Dermis microvascular lymphatic vessel endothelial cell (primary cell): ENCODE measurements at places on chromosomes 1 and 21. TPM values are rescaled to one million over a fixed set of nuclear protein-coding genes. Genes with fewer than 3 reads are reported as not detected.

DNA sequence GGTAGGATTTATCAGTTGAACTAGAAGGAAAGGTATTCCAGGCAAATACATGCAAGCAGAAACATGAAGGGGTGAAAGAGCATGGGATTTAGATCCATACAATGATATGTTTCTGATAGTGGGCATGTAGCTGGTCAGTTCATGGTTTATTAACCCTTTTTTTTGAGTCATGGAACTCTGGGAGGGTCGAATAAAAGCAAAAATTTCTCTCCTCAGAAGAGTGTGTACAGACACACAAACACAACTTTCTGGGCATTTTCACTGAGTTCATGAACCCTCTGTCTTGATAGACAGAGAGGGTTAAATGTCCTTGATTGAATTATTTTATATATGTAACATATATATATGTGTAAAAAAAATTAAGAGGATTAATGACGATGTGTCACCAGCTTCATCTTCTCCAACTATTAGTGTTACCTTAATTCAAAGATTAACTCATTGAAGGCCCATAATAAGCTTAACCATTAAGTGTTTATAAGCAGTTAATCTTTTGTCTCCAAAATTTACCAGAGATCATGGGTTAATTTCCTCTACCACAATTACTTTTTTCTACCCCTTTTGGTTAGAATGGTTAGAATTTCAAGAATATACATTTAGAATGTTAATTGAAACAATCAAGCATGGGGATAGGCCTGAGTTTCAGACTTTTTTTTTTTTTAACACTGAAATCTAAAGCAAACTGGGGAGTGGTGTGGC, 4.6 kb downstream of the JUN start:
- DNase-seq = no peak

GRCh38 chr1:59684698-59685097, 130.1 kb upstream of the HOOK1 start:
- DNase-seq = no peak

- no peak for DNase-seq
These were observed 42.7 kb downstream of the SLC45A1 start for GRCh38 chr1:8360493-8361197.

DNA sequence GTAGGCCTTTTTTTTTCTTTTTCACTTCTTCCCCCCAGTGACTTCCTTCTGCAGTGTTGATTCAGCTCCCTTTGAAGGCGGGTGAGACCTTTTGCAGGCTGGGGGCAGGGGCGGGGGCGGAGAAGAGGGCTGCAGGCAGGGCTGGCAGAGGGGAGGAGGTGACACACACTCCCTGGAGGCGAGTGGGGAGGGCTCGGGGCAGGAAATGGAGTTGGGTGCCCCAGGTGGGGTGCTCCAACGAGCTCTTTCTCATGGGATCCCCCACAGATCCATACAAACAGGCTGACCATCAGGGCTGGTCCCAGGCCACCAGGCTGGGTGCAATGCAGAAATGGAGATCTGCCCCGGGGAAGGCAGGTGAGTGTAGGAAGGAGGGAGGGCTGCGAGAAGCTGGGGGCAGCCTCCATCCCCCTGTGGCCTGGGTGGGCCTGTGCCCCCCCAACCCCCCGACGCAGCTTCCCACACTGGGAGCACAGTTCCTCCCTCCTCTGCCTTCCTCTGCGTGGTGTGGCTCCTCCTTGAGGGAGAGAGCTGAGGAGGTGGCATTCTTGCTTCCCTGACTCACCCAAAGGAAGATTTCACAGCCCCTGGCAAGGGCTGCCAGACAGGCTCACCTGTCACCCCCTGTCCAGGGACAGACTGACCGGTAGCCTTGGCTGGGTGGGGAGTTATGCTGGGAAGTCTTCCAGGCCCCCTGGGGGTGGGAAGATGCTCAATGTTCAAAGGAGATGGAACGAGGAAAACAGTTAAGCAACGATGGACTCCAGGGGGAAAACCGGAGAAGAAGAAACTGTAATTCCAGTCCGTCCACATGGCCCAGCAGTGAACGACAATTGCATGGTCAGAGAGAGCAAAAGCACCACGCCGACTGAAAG, 7.1 kb upstream of the ITGB2 start:
- DNase-seq = no peak

DNA sequence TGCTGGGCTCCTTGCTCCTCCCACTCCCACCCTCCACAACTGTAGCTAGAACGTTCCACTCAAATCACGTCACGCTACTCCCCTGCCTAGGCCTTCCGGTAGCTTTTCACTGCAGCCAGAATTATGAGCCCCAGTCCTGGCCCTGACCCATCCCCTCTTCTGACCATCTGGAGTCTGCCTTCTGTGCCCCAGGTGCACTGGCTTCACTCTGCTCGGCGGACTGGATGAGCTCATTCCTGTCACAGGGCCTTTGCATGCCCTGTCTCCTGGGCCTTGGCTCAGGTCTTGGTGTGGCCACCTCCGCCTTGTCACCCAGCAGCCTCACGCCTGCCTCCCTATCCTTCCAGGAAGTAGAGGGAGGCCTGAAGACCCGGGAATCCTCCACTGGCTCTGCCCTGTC, 62.5 kb upstream of the ACTL8 start:
- no peak for DNase-seq

DNA sequence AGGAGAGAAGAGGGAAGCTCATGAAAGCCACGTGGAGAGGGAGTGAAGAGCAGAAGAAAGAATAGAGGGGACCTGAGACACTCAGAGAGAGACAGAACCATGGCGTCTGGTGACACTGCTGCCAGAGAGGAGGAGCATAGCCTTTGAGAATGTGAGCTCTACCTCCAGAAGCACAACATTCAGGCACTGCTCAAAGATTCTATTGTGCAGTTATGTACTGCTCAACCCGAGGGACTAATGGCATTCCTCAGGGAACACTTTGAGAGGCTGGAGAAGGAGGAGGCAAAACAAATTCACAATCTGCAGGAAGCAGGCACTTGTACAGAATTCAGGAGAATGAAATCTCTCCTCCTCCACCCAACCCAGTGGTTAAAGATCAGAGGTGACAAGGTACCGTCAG, 45.1 kb downstream of the BTBD8 start:
- no peak for DNase-seq

GRCh38 chr1:6440198-6441126, 15.9 kb downstream of the ESPN start:
- DNase-seq = no peak

DNA sequence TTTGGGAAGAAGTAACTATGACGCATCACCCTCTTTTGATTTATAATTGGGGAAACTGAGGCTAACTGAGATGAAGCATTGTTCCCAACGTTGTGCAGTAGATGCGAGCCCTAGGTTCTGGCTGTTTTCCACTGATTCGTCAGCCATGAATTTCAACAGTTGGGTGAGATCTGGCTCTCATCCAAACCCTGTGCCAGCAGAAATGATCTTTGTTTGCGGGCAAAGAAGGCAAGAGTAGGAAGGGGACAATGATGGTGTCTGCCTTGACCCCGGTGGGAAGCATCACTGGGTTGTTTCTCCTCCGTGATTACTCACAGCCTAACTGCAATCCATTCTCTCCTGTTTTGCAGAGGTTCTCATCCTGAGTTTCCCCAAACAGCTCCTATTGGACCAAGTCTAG, 142.3 kb downstream of the MIS18A start:
- DNase-seq = no peak

DFFA gene
- 38.3 and 43.5 TPM in 2 replicates for total RNA-seq
